ENCODE measurements at places on chromosomes 16 and 17.
A peak's percentile ranks its signal among the peaks of the same experiment; 100 is the strongest.

GRCh38 chr17:62664336-62665120 lies 37.1 kb downstream of the MRC2 start:
- DNase-seq = no peak

- no peak for DNase-seq
These were observed 23.6 kb upstream of the DNAI2 start for GRCh38 chr17:74250324-74250995.

GRCh38 chr17:6749519-6749918 lies 6.3 kb upstream of the XAF1 start:
- DNase-seq = no peak

DNA sequence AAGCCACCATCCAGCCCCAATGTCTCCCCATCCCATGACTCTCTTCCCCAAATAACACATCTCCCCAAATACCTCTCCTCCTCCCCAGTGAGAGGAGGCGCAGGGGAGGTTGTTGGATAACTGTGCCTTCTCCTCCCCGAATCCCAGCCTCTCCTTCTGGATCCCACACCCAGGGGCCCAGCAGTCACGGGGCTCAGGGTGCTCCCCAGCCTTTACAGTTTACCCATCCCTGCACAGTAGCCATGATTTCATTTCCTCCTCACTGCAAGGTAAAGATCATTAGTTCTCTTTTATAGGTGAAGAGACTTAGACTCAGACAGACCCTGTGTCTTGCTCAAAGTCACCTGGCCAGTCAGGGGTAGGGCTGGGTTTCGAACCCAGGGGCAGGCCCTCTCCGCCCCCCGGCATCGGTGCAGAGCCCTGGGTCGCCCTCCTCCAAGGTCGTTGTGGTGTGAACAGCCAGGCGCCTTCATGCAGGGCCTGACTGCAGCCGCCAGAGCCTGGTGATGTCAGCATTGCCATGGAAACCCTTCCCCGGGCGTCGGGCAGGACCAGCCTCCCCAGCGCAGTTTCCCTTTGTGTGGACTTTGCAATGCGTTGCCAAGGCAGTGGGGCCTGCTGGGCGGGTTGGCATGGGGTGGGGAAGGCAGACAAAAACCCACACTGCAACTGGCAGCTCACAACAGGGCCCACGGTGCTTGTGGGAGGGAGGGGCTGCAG lies 53.3 kb upstream of the TOB1 start:
- peak; percentile 94 for DNase-seq

DNA sequence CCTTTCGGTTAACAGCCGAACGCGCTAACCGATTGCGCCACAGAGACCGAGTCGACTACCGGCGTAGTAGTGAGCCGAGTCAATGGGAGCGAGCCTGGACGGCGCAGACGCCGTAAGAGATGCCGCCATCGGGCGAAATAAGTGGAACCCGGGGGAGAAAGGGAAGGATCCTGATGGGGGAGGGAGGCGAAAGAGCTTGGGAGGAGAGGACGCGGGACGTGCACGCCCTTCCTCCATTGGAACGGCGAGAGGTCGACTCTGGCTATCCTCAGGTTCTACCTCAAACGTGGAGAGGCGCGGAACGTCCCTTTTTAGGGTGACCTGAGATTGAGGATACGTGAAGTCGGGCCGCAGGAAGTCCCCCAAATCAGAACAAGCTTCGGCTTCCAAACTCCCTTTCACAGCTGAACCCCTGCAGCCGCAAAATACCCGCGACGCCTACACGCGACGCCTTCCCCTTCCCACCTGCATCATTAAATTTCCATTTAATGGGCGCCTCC lies 683 bp upstream of the PSMB3 start:
- DNase-seq = peak; percentile 86

GRCh38 chr16:69554495-69554894 lies 11.3 kb upstream of the NFAT5 start:
- no peak for DNase-seq
